ENCODE measurements at places on chromosomes 16 and 17.

GRCh38 chr16:19359556-19359955 lies 58.1 kb upstream of the TMC5 start:
- no peak for DNase-seq

GRCh38 chr17:27721797-27722196 lies 78.5 kb downstream of the NOS2 start:
- DNase-seq: no peak

DNA sequence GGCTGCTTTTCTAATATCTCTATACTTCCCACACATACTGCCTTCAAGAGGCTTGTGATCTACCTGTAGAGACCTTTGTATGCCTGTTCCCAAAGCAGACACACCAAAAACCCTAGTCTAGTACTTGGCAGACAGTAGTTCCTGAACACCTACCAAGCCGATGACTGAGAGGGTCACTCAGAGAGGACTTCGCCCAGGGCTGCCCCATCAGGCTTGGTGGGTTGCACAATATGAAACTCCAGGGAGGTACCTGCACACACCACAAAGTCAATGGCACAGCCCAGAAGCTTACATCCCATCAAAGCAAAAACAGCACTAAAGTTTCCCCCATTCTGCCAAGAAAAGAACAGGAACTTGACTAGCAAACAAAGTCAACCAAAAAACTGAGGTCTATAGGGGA lies 30.3 kb downstream of the ASPA start:
- DNase-seq: no peak

DNA sequence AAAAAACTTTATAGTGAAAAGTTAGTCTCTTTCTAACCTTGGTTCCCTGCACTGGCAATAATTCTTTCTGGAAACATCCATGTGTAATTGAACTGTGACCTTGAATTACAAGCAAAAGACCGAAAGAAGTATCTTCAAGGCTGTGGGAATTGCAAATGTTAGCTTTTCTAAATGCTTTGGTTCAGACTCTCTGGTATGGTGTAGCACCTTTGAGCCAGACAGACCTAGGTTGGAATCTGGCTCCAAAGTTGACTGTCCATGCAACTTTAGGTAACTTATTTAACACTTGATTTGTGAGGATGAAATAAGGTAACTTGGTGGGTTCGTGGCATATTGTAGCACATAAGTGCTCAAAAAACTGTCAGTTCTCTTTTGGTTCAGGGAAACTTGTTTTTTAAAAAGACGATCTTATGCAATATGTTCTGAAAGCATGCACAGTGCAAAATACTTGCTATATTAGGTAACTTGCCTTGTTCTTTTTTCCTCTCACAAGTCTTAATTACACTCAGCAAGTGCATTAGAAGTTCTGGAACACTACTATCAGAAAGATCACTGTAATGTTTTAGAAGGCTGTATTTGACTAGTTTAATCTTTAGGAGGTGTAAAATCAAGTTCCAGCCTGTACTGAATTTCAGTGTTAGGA lies 46.3 kb downstream of the TANGO6 start:
- DNase-seq: no peak

DNA sequence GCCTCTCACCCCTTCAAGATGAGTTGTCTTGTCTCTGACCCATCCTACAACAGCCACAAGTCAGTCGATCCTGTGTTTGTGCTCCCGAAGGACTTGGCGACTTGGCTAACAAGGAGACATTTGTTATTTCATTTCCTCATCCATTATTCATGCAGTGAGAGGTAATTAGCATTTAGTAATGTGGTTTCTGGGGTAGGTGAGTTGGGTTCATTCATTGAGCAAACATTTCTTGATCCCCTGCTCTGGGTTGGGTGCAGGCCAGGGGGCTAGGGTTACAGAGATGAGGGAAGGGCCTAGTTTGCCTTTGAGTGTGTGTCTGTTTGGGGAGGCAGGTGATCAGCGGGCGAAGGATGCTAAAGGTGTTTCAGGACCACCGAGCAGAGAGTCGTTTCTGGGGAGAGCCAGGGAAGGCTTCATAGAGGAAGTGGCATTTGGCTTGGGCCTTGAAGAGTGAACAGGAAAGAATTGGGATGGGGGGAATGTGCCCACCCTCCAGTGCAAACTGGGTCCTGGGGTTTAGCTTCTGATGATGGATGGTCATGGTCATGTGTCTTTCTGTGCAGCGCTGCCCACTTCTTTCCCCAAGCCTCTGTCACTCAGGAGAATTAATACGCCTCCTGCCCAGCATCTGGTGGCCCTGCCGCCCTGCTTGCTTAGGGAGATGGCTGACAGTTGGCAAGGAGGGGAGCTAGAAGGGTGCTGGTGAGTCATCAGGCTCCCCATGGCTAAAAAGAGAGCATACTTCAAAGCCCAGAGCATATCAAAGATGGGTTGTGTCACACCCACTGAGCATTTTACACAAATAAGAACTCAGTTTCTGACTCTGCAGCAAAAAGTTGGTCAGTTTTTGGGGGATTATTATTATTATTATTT lies 38.5 kb downstream of the MSI2 start:
- no peak for DNase-seq
